ENCODE measurements at places on chromosomes 6 and 20.
A peak's percentile ranks its signal among the peaks of the same experiment; 100 is the strongest.

DNA sequence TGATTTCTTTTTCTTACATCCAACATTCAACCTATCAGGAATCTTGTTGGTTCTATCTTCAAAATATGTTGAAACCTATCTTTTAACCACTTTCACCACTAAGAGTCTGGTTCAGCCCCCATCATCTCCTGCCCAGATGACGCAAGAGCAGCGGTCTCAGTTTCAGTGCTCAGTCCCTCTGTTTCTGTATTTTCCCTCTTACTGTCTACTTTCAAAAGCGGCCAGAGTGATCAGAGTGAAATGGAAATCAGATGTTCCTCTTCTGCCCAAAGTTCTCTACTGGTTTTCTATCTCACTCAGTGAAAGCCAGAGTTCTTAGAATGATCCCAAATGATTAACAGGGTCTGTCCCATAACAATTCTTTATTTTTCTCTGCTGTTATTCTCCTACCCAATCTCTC is 147.9 kb upstream of the PDE7B start:
- DNase-seq: no peak

DNA sequence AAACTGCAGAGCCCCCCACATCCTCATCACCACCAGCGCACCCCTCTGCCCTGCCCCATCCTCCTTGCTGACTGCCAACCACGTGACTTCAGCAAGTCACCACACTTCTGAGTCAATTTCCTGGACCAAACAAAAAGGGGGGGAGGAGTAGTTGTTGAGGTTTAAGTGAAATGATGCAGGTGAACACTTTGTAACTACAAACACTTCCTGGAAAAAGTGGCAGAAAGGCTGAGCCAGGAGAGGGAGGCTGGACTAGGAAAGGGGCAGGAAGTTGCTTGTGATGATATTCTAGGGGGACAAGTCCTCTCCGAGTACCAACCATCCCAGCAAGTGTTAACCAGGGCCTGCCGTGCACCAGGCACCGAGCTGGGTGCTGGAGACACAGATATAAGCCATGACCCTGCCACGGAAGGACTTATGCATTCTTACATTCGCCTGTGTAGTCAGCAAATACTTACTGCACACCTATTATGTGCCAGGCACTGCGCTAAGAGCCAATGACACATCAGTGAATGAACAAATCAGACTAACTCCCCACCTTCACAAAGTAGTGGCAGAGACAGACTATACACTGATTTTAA is 67.3 kb downstream of the PREX1 start:
- DNase-seq: peak; percentile 39

- no peak for DNase-seq
These were observed 98.3 kb downstream of the SOD2 start for GRCh38 chr6:159594750-159595117.

GRCh38 chr6:73964241-73964854 is 268.3 kb downstream of the CD109 start:
- no peak for DNase-seq

Measured in activated CD4-positive, alpha-beta T cell treated with anti-CD3 and anti-CD28 coated beads for 24 hours (primary cell).